ENCODE measurements at places on chromosomes 1 and 21.

DNA sequence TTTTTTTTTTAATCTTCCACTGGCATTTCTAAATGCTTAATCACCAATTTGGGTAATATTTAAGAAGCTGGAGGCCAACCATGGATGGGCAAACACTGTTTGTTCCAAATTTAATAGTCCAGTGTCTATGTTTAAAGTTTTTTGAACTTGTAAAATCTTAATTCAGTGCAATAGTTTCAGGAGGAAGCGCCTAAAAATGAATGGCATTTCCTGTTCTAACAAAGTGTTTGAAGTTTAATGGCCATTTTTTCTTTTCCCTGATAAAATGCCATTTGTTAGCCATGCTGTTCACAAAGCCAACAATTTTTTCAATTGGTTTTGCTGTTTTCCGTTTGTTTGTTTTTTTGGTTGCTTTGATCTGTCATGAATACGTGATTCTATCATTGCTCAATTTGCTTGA is 552.1 kb downstream of the LMO4 start:
- no peak for DNase-seq

DNA sequence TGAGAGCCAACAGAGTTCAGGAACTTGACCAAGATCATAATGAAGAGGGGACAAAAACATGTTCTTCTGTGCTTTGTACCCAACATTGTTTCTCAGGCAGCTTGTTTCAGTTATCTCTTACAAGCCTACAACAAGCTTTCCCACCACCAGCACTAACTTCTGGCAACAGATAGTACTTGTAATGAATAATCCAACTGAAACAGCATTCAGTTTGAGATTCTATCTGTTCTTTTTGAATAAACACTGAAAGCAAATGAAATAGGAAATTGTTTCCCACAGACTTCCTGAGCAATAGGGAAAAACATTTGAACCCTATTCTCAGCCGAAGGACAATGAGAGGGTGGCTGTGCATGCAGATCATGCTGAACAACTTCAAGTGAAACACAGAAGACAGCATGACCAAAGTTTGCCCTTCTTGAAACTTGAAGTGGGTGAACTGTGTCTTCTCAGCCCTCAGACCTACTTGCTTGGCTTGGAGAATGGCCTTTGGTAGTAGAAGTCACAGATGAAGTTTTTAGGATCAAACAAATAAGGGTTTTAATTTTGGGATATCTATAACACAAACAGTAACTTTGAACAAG is 11.2 kb upstream of the HOOK1 start:
- DNase-seq = no peak

GRCh38 chr1:58249737-58250586 is 296.6 kb downstream of the OMA1 start:
- DNase-seq = peak; percentile 32

- DNase-seq = no peak
These were observed 120.4 kb downstream of the EDEM3 start for GRCh38 chr1:184634296-184634695.

- DNase-seq = no peak
These were observed 33.5 kb upstream of the RNF19B start for GRCh38 chr1:32998064-32998463.

DNA sequence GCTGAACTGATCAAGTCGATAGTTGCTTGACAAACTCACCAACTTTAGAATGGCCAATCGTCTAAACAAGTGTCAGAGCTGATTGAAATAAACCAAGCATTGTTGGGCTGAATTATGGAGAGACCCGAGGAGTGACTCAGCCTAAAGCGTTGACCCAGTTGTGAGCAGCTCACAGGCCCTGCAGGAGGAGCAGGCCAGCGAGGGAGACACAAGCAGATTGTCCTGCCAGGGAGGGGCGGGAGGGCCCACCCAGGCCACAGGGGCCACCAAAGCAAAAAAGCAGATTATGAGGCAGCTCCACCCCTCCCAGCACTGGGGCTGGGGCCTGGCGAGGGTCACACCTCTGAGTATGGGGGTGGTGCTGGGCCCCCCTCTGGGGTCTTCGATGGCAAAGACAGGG is 10.1 kb upstream of the MATN1 start:
- DNase-seq = no peak

DNA sequence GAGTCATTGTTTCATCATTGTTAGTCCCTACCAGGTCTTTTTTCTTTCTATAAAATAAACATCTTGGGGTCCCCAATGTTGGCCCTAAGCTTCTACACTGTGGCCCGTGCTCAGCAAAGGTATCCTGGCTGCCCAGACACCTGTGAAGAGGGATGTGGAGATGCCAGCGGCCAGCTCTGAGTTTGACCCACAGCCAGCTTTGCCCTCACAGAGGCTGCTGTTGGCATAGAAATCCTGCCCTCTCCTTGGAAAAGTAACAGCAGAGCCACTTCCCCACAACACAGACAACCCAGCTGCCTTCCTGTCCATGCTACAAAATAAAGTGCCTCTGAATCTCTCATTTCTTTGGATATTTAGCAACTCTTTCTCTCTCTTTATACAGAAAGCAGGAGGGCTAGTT is 6.0 kb downstream of the TRIM62 start:
- DNase-seq = no peak

DNA sequence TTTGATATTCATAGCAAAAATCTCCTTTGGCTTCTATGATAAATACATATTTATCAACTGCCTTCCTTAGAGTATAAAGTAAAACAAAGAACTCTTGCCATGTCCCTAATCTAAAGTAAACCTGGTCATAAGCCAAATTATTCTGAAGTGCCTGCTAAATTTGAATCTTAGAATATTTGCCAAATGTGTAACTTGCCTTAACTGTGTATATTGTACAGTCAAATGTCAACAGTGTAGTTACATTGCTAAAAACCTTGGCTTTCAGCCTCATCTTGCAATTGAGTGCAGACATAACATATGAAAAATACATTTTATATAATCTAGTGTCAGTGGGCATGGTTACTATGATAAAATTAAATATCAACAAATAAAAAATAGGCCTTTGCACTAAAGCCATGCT is 583.4 kb upstream of the ADAMTS5 start:
- no peak for DNase-seq

DNA sequence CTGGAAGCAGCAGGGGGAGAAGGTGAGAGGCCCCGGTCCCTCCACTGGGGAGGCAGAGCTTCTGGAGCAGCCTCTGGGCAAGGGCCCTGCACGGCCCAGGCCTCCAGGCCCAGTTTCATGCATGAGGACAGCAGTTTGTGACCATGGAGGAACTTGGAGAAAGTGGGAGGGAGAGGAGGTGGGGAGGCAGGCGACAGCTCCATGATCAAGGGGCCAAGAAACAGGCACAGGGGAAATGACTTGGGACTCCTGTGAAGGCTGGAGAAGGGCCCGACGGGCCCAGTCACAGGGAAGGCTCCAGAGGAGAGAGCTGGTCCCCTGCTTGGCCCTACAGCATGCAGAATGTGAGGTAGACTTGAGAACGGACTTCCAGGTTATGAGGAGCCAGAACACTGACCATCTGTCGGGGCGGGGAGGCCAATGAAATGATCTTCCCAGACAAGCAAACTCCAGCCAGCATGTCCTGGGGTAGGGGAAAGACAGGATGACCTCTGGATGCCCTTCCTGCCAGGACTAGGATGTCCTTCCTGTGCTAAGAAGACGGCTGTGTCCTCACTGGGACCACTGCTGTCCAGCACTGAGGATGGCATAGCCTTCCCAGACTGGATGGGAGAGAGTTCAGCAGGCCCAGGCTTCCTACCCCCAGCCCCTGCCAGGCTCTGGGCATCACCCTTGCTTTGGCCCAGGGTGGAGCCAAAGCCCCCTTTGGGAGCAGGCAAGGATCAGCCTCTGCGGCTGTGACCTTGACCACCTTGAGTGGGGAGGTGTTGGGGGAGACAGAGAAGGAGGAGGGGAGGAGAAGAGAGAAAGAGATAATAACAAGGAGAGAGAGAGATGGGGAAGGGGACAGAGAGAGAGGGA is 548.2 kb downstream of the PTPRU start:
- DNase-seq = no peak

GRCh38 chr1:39177706-39178105 is 26.8 kb upstream of the MACF1 start:
- no peak for DNase-seq

DNA sequence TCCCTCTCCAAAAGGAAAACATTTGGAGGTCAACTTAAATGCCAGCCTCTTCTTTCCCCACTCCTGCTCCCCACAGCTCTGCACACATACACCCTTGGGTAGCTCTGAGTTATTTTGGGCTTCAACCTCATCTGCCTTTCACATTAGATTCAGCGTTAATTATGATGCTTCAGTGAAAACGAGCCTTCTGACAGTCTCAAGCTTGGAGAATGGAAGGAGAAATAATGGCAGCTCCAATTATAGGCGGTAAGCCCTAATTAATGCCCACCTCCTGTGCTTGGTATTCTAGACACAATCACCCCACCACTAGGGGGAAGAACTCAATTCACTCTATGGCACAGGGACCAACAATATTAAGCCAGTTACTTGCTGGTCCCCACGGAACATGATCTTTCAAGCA is 397.9 kb downstream of the BRINP2 start:
- DNase-seq = no peak

GRCh38 chr1:20725189-20726117 is 7.0 kb downstream of the SH2D5 start:
- peak; percentile 25 for DNase-seq

- no peak for DNase-seq
These were observed 10.5 kb downstream of the C1orf167 start for GRCh38 chr1:11772458-11772857.

GRCh38 chr1:203492082-203492747 is 1.7 kb upstream of the OPTC start:
- no peak for DNase-seq

GRCh38 chr21:42144679-42145568 is 73.8 kb downstream of the UMODL1 start:
- DNase-seq = no peak

GRCh38 chr1:224786533-224787250 is 142.8 kb upstream of the DNAH14 start:
- no peak for DNase-seq

Data from activated T-cell treated with anti-CD3 and anti-CD28 coated beads, Interleukin-2, amount 50 U/mL, for 24 hours (primary cell).